ENCODE measurements at places on chromosomes 16 and 17.

DNA sequence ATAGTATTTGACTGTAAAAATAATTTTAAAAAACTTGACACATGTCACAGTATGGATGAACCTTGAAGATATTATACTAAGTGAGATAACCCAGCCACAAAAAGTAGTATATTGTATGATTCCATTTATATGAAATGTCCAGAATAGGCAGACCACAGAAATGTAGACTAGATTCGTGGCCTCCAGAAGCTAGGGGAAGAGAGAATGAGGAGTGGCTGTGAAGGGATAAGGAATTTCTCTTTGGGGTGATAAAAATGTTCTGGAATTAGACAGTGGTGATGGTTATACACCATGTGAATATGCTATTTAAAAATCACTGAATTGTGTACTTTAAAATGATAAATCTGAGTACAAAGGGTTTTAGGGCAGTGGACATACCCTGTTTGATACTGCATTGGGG lies 253.1 kb upstream of the DYNLRB2 start:
- no peak for DNase-seq

GRCh38 chr16:80440667-80441066 lies 100.1 kb upstream of the DYNLRB2 start:
- peak; percentile 32 for DNase-seq

- DNase-seq: no peak
These were observed 84.8 kb upstream of the HNF1B start for GRCh38 chr17:37829592-37830123.

- peak; percentile 84 for DNase-seq
These were observed 1.4 kb downstream of the TRAF4 start for GRCh38 chr17:28744972-28745785.

DNA sequence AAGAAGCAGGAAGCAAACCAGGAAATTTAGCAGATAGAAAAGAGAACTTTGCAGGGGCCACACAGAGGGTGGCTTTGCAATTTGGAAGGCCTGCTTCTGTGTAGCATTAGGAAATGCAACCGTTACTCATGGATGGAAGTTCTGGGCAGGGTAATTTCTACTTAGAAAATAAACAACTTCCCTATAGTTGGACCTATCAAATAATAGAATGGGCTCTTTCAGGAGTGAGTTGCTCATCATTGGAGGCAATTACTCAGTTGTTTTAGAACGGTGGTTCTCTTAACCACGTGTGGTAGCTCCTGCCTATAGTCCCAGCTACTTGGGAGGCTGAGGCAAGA lies 25.8 kb upstream of the HS3ST2 start:
- DNase-seq: no peak

GRCh38 chr16:85157813-85158742 lies 45.8 kb upstream of the CIBAR2 start:
- DNase-seq: peak; percentile 75

DNA sequence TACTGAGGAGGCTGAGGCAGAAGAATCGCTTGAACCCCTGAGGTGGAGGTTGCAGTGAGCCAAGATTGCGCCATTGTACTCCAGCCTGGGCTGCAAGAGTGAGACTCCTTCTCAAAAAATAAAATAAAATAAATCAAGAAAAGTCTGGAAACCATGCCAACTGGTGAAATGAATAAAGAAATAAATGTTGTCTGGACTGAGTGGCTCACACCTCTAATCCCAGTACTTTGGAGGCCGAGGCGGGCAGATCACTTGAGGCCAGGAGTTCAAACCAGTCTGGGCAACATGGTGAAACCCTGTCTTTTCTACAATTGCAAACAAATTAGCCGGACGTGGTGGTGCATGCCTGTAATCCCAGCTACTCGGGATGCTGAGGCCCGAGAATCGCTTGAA lies 744 bp upstream of the LRRC37A3 start:
- DNase-seq: no peak

GRCh38 chr17:13353590-13353989 lies 248.1 kb downstream of the HS3ST3A1 start:
- DNase-seq: no peak

- DNase-seq: no peak
These were observed 67.6 kb downstream of the USP31 start for GRCh38 chr16:23081675-23082119.

- no peak for DNase-seq
These were observed 10.0 kb upstream of the TNFRSF13B start for GRCh38 chr17:16981928-16982327.

GRCh38 chr17:43778337-43779144 lies at the start of gene DUSP3:
DUSP3 (minus strand) TSS chr17:43778977; CDS start chr17:43778924, 53 bp downstream.
- DNase-seq: peak; percentile 94

DNA sequence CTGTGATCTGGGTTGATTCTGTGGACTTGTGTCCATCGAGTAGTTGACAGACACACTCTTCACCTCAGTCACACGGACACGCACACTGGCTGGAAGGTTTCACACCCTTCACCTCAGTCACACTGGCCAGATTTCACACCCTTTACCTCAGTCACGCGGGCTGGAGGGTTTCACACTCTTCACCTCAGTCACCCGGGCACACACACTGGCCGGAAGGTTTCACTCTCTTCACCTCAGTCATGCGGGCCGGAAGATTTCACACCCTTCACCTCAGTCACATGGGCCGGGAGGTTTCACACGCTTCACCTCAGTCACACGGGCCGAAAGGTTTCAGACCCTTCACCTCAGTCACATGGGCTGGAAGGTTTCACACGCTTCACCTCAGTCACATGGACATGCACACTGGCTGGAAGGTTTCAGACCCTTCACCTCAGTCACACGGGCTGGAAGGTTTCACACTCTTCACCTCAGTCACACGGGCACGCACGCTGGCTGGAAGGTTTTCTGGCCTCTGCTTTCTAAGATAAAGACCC lies 96.2 kb downstream of the PGS1 start:
- DNase-seq: no peak

DNA sequence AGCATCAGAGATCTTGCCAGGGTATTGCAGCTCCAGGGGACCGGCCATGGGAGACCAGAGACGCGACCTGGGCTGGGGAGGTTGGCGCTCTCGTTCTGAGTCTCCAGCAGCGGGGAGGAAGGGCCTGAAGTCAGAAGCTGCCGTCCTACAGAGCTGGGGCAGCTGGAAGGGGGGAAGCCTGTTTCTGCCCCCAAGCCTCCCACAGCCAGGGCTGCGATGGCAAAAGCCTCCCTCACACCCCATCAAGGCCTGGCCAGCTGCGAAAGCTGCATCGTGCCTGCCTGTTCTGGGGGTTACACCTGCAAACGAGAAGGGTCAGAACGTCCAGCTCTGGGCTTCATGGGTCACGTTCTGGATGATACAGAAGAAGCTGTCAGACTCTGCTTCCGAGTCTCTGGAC lies 26.1 kb downstream of the MAPK8IP3 start:
- DNase-seq: no peak

DNA sequence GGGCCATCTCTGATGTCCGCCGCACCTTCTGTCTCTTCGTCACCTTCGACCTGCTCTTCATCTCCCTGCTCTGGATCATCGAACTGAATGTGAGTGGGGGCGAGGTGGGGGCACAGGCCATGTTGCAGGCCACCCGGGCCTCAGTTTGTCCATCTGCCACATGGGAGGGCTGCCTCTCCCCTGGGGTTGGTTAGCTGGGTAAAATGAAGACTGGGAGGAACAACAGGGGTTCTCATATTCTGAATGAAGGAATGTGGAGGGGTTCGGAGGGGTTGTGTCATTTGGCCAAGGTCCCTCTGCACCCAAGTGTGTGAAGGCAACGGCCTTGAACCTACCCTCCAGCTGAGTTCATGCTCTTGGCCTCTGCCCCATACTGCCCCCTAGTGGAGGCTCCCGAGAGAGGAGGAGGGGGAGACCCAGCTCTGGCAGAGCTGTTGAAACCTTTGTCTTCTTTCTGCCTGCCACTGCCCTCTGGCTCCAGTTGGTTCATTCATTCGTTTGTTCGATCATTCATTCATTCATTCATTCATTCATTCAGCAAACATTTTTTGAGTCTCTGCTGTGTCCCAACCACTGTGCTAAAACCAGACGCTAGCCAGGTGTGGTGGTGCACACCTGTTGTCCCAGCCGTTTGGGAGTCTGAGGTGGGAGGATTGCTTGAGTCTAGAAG lies 11.4 kb upstream of the TCAP start:
- no peak for DNase-seq

DNA sequence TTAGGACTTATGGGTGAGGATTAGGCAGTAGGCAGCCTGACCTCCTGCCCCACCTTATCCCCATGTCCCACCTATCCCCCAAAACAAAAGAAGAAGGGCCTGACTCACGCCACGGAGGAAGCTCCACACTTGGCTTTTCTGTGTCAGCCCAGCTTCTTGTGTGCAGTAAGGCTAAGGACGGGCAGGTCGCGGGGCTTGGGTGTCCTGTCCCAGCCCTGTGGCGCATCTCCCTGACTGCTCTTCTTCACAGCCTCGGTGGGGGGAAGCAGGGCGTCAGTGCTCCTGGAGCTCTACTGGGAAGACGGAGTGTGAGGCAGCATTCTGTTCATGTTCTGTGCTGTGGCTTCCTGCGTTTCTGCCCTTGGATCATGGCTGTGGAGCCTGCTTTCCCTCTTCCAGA lies 34.6 kb upstream of the ALDH3A2 start:
- no peak for DNase-seq

GRCh38 chr17:62757500-62757951 lies 50.6 kb downstream of the MARCHF10 start:
- DNase-seq: no peak

GRCh38 chr16:31695667-31696066 lies 168.0 kb downstream of the AHSP start:
- peak; percentile 62 for DNase-seq

DNA sequence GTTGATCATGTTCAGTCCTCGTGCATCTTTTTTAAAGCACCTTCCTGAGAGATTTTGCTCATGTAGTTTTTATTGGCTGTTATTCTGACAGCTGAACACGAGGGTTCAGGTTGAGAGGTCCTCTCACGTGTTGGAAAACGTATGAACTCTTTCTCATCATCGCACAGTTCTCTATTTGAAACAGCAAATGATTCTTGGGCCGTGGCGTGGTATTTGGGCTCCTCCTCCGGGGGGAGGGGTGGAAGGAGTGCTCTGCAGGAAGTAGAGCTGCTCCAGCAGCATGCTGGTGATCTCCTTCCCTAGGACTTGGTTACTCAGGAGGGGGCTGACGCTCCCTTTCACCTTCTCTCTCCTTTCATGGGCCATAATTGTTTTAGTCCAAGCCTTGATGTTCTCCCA lies 70.4 kb downstream of the KSR1 start:
- peak; percentile 79 for DNase-seq

DNA sequence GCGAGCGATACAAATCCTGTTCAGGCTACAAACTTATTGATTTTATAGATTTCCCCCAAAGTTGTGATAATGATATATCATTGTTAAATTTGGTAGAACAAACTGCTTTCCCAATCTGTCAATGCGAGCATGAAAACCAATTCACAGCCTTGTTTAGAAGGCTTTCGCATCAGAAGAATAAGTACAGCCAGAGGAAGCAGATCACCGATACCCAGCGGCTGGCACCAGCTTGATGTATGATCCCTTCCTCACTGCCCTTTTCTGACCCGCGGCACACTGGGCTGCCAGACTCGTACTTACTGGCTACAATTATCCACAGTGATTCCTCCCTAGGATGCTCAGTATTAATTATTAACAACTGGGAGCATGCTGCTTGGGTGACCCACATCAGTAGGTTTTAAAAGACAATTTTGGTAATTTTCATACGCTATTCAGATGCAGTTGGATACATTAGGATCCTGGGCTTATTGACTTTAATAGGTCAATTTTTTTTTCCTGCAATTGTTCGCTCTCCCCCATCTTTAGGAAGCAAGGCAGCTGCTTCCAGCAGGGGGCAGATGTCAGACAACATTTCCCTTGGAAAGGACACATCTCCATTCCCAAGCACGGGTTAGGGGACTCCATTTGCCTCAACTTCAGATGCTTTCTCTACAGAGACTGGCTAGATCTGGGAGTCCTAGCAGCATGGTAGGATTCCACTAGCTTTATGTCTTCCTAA lies 582.7 kb upstream of the PSMD7 start:
- peak; percentile 53 for DNase-seq

DNA sequence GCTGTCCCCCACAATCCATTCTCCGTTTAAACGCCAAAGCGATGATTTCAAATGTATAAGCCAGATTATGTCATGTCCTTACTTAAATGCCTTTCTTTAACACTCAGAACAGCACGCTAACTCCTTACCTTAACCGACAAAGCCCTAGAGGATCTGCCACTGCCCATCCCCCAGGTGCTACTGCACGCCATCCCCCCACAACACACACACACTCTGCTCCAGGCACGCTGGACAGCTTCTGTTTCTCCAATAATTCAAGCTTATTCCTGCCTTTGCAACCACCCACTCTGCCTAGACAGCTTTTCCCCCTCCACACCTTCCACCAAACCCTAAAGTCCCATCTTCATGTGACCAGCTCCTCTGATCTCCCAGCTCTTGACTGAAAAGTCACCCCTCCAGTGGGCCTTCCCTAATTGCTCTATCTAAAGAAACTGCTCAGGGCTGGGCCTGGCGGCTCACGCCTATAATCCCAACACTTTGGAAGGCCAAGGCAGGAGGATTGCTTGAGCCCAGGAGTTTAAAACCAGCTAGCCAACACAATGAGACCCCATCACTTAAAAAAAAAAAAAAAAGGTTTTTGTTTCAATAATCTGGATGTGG lies 38.9 kb upstream of the RPL38 start:
- DNase-seq: no peak

DNA sequence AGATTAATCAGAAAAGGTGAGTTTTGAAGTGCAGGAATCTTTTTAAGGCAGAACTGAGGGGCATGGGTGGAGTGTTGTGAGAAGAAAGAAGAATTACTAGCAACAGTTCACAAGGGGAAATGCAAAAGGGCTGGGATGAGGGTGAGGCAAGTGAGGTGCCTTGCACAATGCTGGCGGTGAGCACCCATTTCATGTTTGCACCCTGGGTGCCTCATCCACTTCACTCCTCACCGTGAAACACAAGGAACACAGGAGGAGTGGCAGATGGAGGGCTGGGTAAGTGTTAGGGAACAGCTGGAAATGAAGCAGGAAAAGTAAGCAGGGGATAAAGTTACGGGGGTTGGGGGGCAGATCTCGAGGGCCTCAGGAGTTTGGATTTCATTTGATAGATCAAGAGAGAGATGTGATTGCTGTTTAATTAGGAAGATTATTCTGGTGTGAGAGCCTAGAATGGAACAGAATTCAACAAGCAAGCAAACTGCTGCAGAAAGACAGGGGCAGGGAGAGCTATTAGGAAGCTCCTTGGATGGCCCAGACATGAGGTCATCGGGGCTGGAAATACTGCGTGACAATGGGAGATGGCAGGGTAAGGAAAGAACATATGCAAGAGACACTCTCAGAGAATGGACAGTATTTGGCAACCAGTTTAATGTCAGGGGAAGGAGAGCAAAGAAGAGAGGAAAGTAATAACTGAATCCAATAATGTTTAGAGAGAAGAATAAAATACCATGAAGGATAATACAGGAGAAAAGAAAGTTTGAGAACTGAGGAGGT lies 8.3 kb upstream of the HEATR6 start:
- DNase-seq: no peak

- DNase-seq: no peak
These were observed 33.2 kb downstream of the EEF2K start for GRCh38 chr16:22239131-22239805.
